ENCODE measurements at places on chromosomes 6 and 20.

- DNase-seq, result no peak
Measured at GRCh38 chr6:55212156-55212555, 37.8 kb downstream of the HCRTR2 start.

GRCh38 chr20:12906361-12906760 lies 102.4 kb upstream of the SPTLC3 start:
- no peak for DNase-seq

- no peak for DNase-seq
Measured at GRCh38 chr6:125639466-125640020, 109.9 kb upstream of the HEY2 start.

DNA sequence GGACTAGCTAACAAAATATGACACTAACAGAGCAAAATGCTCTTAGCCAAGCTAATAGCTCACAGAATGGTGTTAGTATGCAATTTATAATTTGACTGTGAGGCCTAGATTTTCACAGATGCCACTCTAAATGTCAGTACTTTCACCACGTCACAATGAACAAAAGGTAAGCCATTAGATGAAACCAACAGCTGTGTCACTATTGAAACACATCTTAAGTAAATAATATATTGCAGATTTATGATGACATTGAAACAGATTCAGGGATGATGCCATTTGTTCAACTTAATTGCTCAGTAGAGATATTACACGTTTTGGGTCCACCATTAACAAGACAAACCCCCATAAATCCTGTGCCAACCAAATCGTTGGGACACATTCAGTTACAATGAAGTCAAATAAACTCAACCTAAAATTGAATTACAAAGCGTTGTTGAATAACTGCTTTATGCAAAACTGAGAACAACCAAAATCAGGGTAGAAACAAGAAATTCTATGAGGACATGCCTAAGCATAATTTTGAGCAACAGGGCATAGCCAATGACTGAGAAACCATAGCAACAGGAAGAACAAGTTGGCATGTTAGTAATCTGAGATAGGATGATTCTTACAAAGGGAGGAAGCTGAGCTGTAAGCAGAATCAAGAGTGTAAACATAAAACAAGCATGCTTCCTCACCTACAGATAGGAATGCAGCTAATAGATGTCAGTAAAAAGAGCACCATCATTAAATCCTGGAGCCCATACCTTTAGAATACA lies 85.6 kb upstream of the KHDRBS2 start:
- no peak for DNase-seq

DNA sequence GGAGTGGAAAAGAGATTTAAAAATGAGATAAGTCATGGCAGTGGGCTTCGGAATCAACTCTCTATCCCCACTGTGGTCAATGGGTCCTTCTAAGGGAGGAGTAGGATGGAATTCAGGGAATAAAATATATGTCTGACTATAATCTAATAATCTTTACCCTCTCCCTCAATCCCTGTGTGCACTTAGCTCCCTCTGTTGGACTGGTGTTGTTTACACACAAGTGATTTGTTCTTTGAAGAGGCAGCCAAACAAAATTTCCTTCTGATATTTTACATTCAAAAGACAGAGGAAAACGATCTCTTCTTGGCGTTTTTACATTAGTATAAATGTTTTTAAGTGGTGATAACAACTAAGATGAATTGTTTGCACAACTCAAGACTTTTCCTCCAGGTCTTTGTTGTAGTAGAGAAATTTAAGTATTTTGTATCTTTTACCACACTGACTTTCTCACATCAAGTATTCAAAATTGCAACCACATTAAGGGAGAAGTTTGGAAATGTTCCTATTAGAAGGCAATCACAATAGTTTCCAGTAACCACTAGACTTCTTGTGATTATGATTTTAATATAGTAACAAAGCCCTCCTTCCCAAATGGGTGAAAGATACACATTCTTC lies 317.8 kb downstream of the CENPW start:
- no peak for DNase-seq

DNA sequence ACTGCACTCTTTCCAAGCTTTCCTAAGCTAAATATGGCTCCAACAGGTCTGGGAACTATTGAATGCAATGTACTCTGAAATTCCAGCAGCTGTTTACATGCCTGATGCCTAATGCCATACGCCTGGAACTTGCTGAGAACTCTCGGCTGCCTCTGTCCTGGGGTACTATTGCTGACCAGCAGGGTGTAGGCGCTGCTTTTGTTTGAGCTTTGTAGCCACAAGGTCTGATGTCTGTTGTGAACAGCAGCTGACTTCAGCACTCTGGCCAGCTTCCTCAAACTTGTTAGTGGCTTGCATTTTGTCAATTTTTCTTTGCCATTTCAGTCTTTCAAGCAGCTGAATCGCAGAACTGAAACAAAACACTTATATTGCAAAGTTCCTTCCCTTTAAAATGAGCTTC lies 26.7 kb downstream of the SAYSD1 start:
- no peak for DNase-seq

DNA sequence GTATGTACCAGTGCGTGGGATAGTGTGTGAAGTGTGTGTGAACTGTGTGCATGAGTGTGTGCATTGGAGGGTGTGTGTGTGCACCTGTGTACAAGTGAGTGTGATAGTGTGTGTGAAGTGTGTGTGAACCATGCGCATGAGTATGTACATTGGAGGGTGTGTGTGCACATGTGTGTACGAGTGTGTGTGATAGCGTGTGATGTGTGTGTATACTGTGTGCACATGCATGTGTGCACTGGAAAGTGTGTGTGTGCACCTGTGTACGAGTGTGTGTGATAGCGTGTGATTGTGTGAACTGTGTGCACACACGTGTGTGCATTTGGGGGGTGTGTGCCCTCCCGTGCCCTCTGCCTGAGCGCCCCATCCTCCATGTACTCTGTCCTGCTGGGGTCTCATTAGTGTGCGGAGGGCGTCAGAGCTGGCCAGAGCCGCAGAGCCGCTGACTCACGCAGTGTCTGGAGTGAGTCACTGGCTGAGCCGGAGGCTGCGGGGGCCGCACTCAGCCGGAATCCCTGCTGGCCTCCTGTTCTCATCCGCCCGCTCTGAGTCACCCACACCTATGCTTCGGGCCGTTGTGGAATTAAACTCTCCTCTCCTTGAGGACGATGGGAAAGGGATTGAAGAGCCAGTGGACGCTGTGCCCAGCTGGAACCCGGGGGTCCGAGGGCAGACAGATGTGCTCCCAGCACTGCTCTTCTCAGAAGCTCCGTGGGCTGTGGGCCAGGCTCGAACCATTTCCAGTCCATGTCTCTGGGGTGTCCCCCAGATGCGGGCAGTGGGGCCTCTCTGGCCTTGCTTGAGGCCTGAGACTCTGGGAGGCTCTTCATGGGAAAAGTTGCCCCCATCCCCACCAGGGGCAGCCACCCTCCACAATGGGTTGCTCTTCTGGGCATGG lies 27.3 kb upstream of the STX16 start:
- DNase-seq, result no peak

DNA sequence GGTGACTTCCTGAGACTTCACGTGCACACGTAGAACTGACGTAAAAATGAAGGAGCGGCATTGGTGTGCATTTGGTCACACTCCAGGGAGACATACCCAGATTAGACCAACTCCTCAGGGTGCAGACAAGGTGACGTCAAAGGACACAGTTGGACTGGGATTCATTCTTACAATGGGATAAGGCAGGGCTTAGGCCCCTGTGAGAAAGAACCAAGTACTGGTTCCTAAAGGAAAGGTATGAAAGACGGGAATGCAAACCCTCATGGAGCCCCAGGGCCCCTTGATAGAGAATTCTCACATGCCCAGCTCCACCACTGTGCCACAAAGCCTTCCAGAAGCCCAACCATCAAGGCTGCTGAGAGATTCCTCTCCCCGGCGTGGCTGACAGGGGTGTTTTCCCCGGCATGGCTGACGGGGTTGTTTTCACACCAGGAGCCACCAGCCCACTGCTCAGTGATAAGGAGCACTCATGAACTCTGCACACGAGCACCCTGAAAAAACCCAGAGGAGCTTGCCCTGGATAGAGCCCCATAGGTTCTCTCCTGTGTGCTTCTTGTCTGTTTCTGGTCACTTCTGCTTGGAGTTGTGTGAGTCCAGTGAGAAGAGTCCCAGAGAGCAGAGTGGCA lies 90.1 kb downstream of the CAP2 start:
- DNase-seq, result no peak

- DNase-seq, result no peak
Measured at GRCh38 chr6:18389479-18389878, 2.3 kb downstream of the RNF144B start.

- no peak for DNase-seq
Measured at GRCh38 chr6:151719070-151719469, 88.4 kb upstream of the ESR1 start.

DNA sequence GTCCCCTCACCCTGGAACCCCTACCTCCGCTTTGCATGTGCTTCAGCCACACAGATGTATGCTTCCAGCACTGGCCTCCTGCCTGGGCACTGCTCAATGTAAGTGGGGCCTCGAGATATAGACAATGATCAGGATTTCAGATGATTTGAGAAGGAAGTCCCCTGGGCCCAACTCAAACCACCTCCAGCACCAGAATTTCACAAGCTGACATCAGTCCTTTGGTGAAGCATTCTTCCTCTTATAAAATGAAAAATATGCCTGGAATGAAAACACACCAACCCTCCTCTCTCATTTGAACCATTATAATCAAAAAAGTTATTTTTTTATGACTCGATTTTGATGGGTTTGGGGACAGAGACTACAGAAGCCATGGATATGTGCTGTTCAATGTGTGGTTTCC lies 48.5 kb downstream of the BTBD3 start:
- DNase-seq, result no peak

GRCh38 chr6:125952764-125953501 lies 3.6 kb upstream of the HINT3 start:
- no peak for DNase-seq

- no peak for DNase-seq
Measured at GRCh38 chr20:57252559-57253162, 13.8 kb downstream of the BMP7 start.

DNA sequence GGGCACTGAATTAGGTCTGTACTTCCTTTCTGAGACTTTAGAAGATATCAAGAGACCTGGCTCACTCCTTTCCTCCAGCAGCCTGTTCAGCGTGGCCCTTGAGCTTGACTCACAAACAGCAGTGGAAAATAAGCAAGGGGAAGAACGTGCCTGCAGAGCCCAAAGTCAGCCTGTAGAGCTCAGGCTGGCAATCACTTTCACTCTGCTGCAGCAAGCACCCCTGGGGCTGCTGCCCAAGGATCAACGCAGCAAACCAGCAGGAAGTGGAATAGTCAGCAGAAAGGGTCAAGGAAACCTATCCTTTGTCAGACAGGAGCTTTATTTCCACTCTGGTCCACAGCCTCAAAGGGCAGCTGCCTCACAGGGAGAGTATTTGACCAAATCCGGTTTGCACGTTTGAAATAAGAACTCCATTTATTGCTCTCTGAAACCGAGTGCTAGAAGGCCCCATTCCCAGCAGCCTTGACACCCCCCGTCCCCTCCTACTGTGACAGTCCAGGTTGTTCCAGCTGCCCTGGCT lies 77.4 kb downstream of the PRDM1 start:
- DNase-seq, result no peak

- DNase-seq, result no peak
Measured at GRCh38 chr20:48795732-48796131, 32.1 kb downstream of the PREX1 start.

DNA sequence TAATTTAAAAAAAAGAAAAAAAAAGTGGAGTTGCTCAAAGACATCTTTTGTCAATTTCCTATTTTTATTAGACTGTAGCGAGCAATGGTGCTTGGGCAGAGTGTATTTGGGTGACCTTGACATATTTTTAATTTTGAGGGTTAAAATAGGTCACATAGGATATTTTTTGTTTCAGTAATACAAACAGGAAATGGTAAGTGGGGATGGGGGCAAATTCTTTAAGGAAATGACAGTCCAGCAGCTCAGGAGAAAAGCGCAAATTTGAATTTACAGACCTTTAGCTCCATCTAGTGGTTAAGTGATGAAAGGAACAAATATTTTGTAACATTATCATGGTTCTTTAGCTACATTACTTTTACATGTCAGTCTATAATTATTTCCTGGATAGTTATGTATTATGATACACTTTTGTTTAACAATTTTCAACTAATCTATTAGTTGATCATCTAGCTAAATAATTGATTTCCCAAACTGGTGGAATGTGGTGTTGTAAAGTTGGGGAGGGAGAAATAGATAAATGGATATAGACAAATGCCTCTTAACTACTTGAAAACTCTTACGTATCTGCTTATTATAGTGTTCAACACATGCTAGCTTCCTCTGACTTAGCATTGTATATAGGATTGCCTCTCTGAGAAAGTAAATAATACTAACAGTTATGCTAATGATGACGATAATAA lies 10.0 kb downstream of the CITED2 start:
- DNase-seq, result no peak

All from NCI-H2107 (cell line).